Type B pancreatic cell (in vitro differentiated cells): ENCODE measurements at places on chromosomes 2 and 18.
A peak's percentile ranks its signal among the peaks of the same experiment; 100 is the strongest.

- H3K4me3 ChIP-seq: no peak overlapping the region
- peaks cover 19% of the 10 kb centered on the region for H3K4me1 ChIP-seq
- H3K36me3 ChIP-seq: no peaks in the 10 kb centered on the region
- H3K27me3 ChIP-seq: no peaks in the 10 kb centered on the region
- DNase-seq: no peak
Measured at GRCh38 chr2:169716938-169717690, 16.5 kb upstream of the KLHL23 start.

DNA sequence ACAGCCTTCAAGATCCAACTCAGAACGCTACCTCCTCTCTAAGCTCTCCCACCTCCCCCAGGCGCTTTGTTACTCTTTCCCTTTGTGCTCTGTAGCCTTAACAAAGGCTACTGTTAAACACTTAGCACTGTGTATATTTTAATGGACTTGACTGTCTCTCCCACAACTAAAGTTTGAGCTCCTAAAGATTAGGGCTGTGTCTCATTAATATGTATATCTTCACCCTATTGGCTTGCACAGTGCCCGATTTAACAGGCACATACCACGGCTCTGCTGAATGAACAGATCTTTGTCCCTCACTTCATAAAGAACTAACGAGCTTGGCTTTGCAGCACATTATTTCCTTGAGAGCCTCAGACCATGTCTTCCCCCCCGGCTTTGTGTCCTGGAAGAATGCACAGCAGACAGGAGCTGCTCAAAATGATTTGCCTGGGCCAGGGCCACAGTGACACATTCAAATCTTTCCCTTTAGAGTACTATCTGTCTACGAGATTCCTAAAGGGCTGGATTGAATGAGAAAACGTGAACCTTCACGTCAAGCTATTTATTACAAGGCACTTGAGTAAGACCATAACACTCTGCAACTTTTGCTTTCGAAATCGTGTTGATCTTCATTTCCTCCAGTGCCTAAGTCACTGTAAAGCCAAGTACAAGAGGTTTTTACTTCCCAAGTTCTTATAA is 22.1 kb downstream of the ABHD3 start:
- H3K4me1 ChIP-seq: peaks cover 9% of the 10 kb centered on the region
- H3K27ac ChIP-seq: no peak overlapping the region
- DNase-seq: no peak
- H3K4me3 ChIP-seq: no peak overlapping the region

DNA sequence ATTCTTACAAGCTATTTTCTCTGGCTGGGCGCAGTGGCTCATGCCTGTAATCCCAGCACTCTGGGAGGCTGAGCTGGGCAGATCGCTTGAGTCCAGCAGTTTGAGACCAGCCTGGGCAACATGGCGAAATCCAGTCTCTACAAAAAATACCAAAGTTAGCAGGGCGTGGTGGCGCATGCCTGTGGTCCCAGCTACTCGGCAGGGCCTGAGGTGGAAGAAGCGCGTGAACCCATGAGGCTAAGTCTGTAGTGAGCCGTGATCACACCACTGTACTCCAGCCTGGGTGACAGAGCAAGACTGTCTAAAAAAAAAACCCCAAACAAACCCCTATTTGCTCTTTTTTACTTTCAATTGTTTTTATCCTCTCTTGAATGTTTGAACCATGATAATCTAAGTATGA is 37.0 kb downstream of the PPP4R1 start:
- DNase-seq: no peak
- no peaks in the 10 kb centered on the region for H3K27me3 ChIP-seq
- H3K27ac ChIP-seq: no peak overlapping the region
- H3K4me1 ChIP-seq: peaks cover 8% of the 10 kb centered on the region
- H3K4me3 ChIP-seq: no peak overlapping the region

GRCh38 chr2:108612153-108612513 is 77.9 kb downstream of the LIMS1 start:
- H3K36me3 ChIP-seq: no peaks in the 10 kb centered on the region
- H3K4me1 ChIP-seq: peaks cover 52% of the 10 kb centered on the region
- H3K27me3 ChIP-seq: no peaks in the 10 kb centered on the region
- no peak overlapping the region for H3K27ac ChIP-seq
- DNase-seq: no peak

DNA sequence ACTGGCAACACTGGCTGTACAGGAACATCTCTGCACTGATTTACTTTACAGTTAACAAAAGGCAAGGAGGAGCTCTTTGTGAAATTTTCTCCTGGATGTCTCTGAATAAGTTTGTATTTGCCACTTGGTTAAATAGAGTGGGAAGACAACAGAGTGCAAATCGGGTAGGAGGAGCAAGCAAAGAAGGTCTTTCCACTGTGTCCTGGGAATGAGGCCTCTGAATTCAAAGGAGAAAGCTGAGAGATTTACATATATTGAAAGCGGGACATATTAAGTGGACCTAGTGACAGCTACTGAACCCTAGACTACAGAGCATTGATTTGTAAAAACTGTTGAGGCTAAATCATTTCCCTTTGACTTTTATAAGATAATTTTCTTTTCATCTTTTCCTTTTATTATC is 117.4 kb upstream of the CHRNA1 start:
- H3K27me3 ChIP-seq: no peaks in the 10 kb centered on the region
- H3K36me3 ChIP-seq: peaks cover 14% of the 10 kb centered on the region
- H3K27ac ChIP-seq: no peak overlapping the region
- peaks cover 20% of the 10 kb centered on the region for H3K4me1 ChIP-seq

GRCh38 chr2:69191634-69192033 is 178.7 kb downstream of the ANTXR1 start:
- H3K4me1 ChIP-seq: peaks cover 32% of the 10 kb centered on the region
- H3K36me3 ChIP-seq: peaks cover 45% of the 10 kb centered on the region
- no peak overlapping the region for H3K4me3 ChIP-seq
- no peak overlapping the region for H3K27ac ChIP-seq

- no peak overlapping the region for H3K4me3 ChIP-seq
- no peak for DNase-seq
- H3K4me1 ChIP-seq: peaks cover 49% of the 10 kb centered on the region
- no peak overlapping the region for H3K27ac ChIP-seq
- H3K36me3 ChIP-seq: no peaks in the 10 kb centered on the region
Measured at GRCh38 chr2:42957861-42958301, 165.5 kb upstream of the HAAO start.

- no peaks in the 10 kb centered on the region for H3K36me3 ChIP-seq
- peak overlapping the region; percentile 89 for H3K4me3 ChIP-seq
- H3K27me3 ChIP-seq: peaks cover 69% of the 10 kb centered on the region
- peak; percentile 71 for DNase-seq
- peak overlapping the region; percentile 68 for H3K27ac ChIP-seq
- peaks cover 38% of the 10 kb centered on the region for H3K4me1 ChIP-seq
Measured at GRCh38 chr2:132670496-132671150, 618 bp upstream of the LYPD1 start.

DNA sequence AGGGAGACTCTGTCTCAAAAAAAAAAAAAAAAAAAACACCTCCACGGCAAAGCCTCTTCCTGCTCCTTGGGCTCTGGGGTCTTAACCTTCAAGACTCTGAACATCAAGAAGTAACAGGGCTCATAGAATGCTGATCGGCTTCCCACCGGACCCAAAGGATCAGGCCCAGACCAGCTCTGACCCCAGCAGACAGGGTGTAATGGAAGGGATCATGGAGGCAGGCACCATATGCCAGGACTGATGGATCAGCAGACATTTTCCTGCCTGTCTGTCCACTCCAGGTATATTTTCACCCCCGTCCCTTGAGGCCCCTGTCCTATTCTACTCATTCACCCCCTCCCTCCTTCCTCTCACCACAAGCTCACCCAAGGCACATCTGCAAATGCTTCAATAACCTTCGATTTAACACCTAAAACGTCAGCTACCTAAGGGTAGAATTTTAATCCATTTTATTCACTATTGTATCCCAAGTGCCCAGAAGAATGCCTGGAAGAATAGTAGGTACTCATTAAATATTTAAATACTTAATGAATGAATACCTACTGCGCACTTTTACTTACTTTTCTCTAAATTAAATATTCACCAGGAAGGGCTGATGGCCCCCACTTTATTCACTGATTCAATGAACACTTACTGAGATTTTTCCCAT is 4.6 kb upstream of the SPEG start:
- H3K4me3 ChIP-seq: no peak overlapping the region
- H3K36me3 ChIP-seq: no peaks in the 10 kb centered on the region
- H3K27ac ChIP-seq: no peak overlapping the region

GRCh38 chr2:70851704-70852103 is 16.1 kb upstream of the CD207 start:
- no peaks in the 10 kb centered on the region for H3K36me3 ChIP-seq
- no peaks in the 10 kb centered on the region for H3K4me1 ChIP-seq
- H3K27ac ChIP-seq: no peak overlapping the region
- H3K4me3 ChIP-seq: no peak overlapping the region
- peaks cover 77% of the 10 kb centered on the region for H3K27me3 ChIP-seq

DNA sequence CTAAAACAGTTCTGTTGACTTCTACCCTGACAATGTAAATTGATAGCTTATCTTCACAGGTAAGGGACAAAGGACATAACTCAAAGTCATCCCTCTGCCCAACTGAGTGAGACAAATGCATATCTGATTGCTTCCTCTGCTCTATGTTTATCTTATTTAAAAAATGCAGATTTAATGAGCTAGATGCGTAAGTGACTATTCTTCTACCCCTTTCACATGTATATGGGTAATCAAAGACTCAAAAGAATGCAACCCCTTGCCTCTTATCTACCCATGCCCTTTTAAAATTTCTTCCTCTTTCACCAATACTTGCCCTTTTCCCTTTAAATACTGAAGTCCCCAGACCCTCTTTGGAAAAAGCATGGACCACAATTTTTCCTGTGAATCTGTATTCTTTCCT is 253.4 kb downstream of the WDPCP start:
- no peak overlapping the region for H3K27ac ChIP-seq
- no peaks in the 10 kb centered on the region for H3K4me1 ChIP-seq
- DNase-seq: no peak
- no peak overlapping the region for H3K4me3 ChIP-seq
- H3K27me3 ChIP-seq: no peaks in the 10 kb centered on the region

DNA sequence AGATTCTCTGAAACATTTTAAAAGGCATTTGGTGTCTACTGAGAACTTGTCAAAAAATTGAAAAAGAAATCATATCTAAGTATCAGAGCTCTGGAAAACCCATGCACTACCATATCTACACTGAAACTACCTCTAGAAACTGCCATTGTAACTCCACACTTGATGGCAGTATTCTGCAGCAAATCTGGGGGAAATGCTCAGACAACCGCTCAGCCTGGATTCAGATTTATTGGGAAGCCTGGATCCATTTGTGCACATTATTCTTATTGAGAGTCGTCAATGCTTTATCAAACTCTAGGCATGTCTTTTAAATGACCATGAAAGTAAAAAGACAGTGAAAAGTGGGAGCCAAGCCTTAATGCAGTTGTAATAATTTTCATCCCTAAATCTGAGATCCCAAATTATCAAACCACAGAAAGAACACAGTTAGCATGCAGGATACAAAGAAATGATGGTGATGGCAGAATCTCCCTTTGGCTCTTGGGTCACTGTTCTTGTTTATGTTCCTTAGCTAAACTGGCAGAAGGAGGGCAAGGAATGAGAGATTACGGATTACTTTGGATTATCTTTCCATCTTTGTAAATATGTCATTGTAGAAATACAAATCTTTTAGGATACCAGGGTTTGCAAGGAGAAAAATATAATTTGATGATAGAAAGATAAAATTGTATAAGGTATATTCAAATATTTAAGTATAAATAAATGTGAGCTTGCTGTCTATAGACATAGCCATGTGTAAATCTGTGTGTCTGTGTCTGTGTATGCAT is 512.1 kb upstream of the SYT4 start:
- peak overlapping the region; percentile 52 for H3K27ac ChIP-seq
- DNase-seq: no peak
- H3K4me3 ChIP-seq: no peak overlapping the region
- peaks cover 9% of the 10 kb centered on the region for H3K4me1 ChIP-seq
- H3K36me3 ChIP-seq: no peaks in the 10 kb centered on the region

DNA sequence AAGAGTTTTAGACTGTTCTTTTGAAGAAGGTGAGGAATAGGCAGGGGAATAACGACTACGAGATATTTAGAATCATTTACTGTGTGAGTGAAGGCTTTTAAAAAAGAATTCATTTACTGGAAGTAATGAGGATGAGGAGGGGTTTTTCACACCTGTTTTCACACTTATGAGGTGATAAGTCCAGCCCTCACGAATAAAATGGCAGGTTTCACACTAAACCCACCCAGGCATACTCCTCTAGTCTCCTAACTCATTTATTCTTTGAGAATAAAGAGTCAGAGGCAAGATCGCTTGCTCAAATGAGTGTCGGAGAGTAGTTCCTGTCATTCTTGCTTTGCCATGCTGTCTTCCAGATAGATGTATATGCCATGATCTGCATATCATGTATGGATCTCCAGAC is 79.0 kb upstream of the ZEB2 start:
- H3K4me1 ChIP-seq: peaks cover 9% of the 10 kb centered on the region
- no peak for DNase-seq
- H3K27ac ChIP-seq: no peak overlapping the region
- peaks cover 3% of the 10 kb centered on the region for H3K27me3 ChIP-seq

- no peak overlapping the region for H3K27ac ChIP-seq
- DNase-seq: no peak
- no peak overlapping the region for H3K4me3 ChIP-seq
Measured at GRCh38 chr2:174997110-174997509, 8.1 kb downstream of the CHN1 start.

DNA sequence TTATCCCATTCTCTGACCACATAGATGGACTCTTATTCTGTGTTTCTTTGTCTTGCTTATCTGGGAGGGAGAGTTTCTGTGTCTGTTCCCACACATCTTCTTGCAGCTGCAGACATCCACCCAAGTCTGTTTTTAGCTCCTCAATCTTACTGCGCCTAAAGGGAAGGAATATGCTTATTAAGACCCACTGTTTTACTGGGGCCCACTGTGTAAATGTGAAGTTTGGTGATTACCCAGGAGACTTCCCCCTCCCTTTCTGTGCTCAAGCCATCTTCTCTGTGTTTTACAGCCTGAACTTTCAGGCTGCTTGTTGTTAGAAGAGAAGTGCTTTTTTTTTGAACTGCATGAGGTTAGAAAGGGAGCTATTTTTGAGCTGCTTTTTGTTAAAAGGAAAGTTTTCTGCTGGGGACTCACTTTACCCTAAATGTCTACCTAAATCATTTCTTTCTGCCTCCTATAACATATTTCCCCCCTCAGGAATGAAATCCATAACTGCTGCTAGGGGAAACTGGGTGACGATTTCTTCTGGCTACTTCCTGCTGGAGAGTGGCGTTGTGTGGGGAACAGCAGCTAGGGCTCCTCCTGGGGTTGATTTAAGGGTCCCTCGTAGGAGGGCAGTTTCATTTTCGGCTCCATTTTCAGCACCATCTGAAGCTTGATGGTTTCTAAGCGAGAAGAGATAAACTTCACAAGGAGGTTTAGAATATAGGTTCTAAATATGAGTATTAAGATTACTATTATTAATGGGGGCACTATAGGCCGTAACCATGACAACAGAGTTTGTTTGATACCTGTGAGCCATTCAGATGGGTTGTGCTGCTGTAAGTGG is 39.5 kb upstream of the GMCL1 start:
- peaks cover 19% of the 10 kb centered on the region for H3K4me1 ChIP-seq
- peak overlapping the region; percentile 75 for H3K27ac ChIP-seq
- H3K4me3 ChIP-seq: peak overlapping the region; percentile 51
- H3K27me3 ChIP-seq: no peaks in the 10 kb centered on the region

GRCh38 chr18:44682871-44683221 is 2.2 kb downstream of the SETBP1 start:
- H3K27ac ChIP-seq: no peak overlapping the region
- no peak for DNase-seq

- no peaks in the 10 kb centered on the region for H3K27me3 ChIP-seq
- DNase-seq: no peak
- no peak overlapping the region for H3K4me3 ChIP-seq
- no peaks in the 10 kb centered on the region for H3K4me1 ChIP-seq
- H3K27ac ChIP-seq: no peak overlapping the region
Measured at GRCh38 chr2:82525744-82526143, 1933.3 kb downstream of the SUCLG1 start.
